Activated CD4-positive, alpha-beta T cell treated with anti-CD3 and anti-CD28 coated beads, Interleukin-2, amount 50 U/mL, for 16 hours (primary cell): ENCODE measurements at places on chromosomes 16 and 17.

DNA sequence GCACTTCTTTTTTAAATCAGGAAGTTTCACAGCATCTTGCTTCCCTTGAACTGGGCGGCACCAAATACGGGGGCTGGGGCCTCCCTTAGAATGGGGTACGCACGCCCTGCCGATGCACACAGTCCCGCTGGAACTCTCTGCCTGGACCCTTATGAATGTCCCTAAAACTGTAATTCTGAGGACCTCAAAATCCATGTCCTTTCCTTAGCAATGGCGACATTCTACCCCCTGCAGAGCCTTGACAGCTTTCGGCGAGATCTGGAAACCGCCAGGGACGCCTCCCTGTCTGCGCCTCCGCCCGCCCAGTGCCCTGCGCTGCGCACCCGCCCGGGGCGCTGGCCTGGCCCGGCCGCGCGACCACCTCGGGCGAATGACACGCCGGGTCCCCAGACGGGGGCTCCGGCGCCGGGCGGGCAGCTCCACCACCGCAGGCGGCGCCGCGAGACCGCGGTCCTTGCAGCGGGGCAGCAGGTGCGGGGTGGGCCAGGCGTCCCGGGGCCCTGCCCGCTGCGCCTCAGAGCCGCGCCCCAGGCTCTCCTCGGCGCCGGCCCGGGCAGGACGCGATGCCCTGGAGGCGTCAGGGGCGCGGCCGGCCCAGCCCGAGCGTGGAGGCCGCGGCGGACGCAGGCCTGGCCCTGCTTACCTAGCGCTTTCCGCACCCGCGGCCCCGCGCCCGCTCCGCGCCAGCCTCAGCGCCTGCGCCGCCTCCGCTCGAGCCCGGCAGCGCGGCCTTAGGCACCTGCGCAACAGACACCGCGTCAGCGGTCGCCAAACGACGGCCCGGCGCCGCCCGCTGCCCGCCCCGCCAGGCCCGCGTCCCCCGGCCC, 548 bp downstream of the HAGH start:
- peak; percentile 58 for DNase-seq

- no peak for DNase-seq
These were observed 2274.0 kb downstream of the TP53TG3F start for GRCh38 chr16:35733278-35733965.

- DNase-seq: peak; percentile 86
These were observed 12.1 kb downstream of the HSD3B7 start for GRCh38 chr16:30996985-30997724.

GRCh38 chr17:49132699-49133364, at the start of gene B4GALNT2:
Gene B4GALNT2 (plus strand): TSS chr17:49132769. CDS start chr17:49132793, 24 bp downstream.
- no peak for DNase-seq

DNA sequence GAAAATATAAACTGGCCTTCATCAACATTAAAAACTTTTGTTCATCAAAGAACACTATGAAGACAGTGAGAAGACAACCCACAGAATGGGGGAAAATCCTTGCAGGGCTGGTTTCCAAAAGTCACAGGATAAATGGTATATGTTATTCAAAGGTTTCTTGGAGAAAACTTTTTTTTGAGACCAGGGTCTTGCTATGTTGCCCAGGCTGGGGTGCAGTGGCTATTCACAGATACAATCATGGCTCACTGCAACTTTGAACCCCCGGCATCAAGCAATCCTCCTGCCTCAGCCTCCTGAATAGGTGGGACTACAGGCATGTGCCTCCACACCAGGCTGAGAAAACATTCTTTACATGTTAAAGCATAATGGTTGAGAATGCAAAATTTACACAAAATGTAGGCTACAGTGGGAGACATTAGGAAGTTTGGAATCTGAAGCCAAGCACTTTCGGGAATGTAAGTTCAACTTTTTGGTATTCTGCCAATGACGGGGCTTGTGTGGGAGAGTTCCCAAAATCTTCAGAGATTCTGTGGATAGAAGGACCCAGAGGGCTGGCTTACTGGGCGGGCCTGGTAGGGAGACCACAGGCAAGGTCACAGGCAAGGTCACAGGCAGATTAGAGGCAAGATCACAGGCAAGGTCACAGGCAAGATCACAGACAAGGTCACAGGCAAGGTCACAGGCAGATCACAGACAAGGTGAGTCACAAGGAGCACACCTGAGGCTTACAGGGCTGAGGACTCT, 24.2 kb upstream of the ATP2A3 start:
- DNase-seq: no peak

DNA sequence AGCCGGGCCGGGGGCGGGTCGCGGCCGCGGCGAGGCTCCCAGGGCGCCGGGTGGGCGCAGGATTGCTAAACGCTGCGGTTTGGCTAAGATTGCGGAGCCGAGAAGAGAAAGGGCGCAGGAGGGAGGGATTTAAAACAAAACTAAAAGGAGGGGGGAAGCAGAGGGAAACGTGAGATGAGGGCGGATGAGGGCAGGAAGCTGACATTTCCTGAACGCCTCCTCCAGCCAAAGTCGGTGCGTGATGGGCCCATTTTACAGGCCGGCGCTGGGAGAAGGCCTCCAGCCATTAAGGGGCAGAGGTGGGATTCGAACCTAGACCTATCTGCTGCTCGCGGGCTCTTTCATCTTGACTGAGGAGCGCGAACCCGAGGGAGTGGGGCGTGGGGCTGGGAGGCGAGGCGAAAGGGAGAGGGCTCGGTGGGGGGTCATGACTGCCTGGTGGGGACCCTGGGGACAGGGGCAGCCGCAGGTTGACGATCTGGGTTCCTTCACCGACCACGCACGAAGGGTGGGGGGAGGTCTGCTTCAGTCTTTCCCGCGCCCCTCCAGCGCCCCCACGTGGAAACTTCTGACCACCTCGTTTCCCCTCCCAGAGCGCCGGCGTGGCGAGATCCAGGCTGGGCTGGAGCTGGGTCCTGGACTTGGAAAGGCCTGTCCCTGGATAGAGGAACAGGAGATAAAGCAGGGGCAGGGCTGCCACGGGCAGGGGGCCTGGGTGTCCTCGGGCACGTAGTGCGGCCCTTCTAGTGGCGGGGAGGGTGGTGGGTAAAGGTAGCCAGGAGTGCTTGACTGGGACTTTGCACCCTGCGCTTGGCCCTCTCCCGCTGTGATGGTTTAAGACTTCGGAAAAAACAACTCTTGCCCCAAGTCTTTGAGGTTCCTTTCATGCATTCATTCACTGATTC, 3.8 kb upstream of the TAC4 start:
- peak; percentile 64 for DNase-seq

DNA sequence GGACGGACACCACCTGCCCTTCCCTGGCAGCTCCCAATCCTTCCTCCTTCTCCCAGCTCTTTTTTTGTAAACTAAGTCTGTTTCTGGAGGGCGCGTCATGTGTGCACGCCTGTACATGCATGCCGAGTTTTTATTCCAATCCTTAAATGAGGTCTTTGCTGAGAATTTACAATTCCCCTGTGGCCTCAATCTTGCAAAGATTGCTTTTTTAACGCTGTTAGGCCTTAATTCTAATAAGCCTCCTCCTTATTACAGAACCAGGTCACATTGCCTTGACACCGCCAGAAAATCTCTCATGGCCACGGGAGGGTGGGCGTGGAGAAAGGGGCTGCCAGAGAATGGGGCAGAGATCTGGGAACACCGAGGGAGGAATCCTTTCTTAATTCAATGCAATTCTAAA, 17.6 kb downstream of the RBFOX3 start:
- DNase-seq: no peak

DNA sequence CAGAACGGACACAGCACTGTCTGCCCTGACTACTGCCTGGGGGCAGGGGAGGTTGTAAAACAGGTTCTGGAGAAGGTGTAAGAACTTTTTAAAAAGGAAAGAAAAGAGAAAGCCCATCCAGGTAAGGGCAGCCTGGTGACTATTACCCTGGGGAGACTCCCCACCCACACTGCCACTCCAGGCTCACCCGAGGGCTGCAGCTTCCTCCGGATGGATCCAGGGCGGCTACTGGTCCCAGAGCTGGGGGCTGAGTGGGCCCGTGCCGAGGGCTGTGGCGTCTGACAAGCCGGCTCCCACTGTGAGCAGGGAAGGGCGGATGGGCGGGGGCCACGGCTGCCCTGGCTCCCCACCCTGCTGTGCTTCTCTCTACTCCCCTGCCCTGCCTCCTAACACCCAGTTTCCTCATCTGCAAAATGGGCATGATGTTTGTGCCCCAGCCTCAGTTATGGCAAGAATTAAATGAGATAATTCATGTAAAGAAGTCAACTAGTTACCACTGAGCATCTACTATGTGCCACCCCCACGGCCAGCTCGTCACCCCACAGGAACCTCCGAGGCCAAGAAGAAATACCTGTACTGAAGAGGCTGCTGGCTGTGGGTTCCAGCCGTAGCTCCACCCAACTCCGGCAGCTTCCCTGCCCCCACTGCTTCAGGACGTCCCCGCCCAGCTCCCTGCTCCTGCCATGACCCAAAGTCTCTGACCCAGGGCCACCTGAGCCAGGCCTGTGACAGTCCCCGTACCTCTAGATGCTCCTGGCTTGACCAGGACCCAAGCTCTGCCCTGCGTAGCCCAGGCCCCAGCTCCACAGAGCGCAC, 24.2 kb downstream of the KATNB1 start:
- DNase-seq: no peak
